ENCODE measurements at places on chromosomes 16 and 17.

GRCh38 chr17:76585649-76586593 is at the start of gene ST6GALNAC2:
TSS of gene ST6GALNAC2 (minus strand) at chr17:76585860. CDS start at chr17:76585808, 52 bp downstream.
- peak; percentile 20 for DNase-seq

GRCh38 chr17:49574323-49574781 is 1.3 kb upstream of the NXPH3 start:
- DNase-seq: no peak

DNA sequence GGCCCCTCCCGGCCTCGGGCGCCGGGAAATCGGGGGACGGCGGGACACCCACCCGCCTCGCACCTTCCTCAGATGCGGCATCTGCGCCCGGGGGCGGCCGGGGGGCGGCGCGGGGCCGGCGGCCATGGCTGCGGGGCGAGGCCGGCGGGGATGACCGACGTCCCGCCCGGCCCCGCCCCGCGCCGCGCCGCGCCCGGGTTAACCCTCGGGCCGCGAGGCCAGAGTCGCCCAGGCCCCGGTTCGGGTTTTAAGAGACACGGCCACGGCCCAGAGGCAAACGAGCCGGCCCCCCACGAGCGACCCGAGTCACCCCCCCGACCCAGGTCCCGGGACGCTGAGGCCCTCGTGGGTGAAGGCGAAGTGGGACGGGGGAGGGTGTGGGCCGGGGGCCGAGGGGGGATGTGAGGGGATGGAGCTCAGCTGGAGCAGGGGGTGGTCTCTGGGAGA is at the start of gene RGS11:
RGS11 (minus strand) TSS at position 159 of the 447 bp plus-strand sequence; CDS start at position 126, 33 bp downstream.
- no peak for DNase-seq

GRCh38 chr17:45950888-45951287 is 48.2 kb upstream of the STH start:
- no peak for DNase-seq

GRCh38 chr17:18157354-18157985 is 26.2 kb upstream of the ALKBH5 start:
- no peak for DNase-seq

- DNase-seq: no peak
Measured at GRCh38 chr17:5194346-5194745, 2.7 kb upstream of the ZNF594 start.

GRCh38 chr17:45393411-45393810 is 39.3 kb downstream of the ARHGAP27 start:
- no peak for DNase-seq

DNA sequence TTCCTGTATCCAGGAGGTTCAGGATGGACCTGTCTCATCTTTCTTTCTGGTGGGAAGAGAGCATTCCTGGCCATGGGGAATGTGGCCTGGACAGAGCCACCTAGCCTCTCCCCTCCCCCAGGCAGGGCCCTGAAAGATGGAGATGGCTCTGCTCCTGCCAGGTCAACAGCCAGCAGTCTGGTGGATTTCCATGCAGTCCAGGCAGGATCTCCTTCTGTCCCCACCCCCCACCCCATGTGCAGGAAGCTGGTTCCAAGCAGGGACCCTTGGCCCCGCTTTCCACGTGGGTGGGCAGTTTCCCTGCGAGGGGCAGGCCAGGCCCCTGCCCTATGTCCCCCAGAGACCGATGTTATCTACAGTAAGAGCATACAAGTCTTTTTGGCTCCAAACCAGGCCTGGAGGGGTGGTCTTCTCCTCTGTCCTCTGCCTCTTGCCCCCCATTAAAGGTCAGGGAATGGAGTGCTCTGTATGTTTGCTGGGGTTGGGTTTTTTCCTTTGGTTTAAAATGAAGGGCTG is 240.5 kb downstream of the SEC14L1 start:
- DNase-seq: no peak

DNA sequence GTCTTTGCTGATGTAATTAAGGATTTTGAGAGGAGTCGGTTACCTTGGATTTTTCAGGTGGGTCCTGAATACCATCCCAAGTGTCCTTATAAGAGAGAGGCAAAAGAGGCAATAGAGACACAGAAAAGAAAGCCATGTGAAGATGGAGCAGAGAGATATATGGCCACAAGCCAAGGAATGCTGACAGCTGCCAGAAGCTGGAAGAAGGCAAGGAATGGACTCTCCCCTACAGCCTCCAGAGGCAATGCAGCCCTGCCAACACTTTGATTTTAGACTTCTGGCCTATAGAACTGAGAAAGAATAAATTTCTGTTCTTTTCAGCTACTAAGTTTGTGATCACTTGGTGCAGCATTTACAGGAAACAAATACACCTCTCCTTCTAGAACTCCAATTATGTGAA is 8.2 kb upstream of the RNFT1 start:
- DNase-seq: no peak

GRCh38 chr16:58409316-58409973 is 17.2 kb downstream of the GINS3 start:
- no peak for DNase-seq

- DNase-seq: no peak
Measured at GRCh38 chr16:54957403-54958166, 26.9 kb downstream of the IRX5 start.

Data from SHP77 treated with DMSO at 0.1 percent for 48 hours (cell line).